ENCODE measurements at places on chromosomes 4 and X.
A peak's percentile ranks its signal among the peaks of the same experiment; 100 is the strongest.

DNA sequence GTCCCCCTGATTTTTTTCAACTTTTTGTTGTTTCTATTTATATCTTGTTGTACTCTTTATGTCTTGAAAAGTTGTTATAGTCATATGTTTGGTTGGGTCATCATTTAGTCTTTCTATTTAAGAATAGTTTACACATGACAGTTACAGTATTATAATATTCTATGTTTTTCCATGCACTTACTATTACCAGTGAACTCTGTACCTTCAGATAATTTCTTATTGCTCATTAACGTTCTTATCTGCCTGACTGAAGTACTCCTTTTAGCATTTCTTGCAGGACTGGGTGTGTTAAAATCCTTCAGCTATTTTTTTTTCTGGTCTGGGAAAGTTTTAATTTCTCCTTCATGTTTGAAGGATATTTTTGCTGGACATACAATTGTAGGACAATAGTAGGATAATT is 157.7 kb upstream of the DIPK2B start:
- DNase-seq = no peak

DNA sequence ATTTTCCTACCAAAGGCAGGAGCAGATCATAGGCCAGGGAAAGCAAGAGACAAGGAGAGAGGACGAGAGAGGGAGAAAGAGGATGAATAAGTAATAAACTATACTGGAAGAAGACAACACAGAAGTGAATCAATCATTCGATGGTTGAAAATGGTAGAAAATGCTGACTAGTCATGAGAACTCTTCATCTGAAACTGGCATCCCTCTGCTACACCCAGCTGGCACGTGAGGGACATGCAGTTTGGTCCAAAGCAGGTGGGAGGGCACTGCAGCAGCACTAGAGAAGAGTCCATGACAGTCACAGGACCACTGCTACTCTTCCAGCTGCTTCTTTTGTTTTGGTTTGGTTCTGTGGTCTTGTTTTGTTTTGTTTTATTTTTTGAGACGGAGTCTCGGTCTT is 74.1 kb downstream of the AFAP1 start:
- DNase-seq = peak; percentile 6

DNA sequence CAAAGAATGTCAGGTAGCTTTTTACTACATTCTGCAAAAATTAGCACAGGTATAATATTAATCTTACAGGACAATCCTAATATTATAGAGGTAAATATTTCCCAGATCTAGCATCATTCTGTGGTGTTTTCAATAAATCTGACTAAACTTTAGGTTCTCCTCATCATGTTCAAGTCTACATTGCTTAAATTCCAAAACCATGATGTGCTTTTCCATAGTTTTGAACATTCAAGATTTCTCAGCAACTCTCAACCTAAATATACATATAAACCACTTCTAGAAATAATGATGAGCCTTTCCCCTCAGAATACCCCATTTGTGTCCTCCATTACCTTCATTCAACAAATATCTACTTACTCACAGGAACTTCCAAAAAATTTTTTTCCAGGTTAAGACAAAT is 23.1 kb downstream of the EIF4E start:
- DNase-seq = no peak

- DNase-seq = peak; percentile 52
These were observed 23.2 kb upstream of the AASDH start for GRCh38 chr4:56410247-56411062.

DNA sequence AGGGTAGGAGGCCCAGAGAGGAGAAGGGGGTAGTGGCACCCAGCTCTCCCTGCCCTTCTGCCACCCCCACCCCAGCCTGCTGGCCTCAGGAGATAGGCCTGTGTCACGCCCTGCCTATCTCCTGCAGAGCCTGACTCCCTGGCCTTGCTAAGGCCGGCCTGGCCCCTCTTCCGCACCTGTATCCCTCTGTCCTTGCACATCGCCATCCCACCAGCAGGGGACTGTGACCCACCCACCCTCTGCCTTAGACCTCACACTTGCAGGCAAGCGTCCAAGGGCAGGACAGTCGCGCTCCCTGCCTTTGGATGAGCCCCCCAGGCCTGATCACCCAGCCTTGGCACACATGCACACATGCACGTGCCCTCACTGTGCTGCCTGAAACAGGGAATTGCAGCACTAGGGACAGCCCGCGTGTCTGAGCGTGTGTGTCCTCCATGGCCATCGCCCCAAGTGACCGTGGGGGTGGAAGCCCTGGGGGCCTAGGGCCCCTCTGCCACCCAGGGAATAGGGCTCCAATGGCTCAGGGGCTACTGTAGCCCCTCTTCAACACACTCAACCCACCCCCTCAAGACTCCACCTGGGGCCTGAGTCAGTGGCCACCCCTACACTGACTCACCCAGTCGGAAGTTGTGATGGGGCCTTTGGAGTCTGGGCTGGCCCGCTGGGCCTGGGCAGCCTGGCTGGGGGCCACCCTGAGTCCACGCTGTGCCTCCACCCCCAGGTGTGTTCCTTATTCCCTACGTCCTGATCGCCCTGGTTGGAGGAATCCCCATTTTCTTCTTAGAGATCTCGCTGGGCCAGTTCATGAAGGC is 2.1 kb downstream of the SLC6A8 start:
- peak; percentile 79 for DNase-seq

GRCh38 chrX:55648434-55648833 is 25.2 kb downstream of the FOXR2 start:
- no peak for DNase-seq

Data from endodermal cell (in vitro differentiated cells).